ENCODE measurements at places on chromosomes 7 and 10. TPM values are rescaled to one million over a fixed set of nuclear protein-coding genes. Genes with fewer than 3 reads are reported as not detected.

Gene HOXA6
- not detected for total RNA-seq

Gene BAG3
- 65.1 TPM for total RNA-seq

Gene WAC
- total RNA-seq, result 177 TPM

Gene FAM180A
- not detected for total RNA-seq

Gene GPR15LG
- total RNA-seq, result not detected

- no peak for DNase-seq
- no peaks in the 10 kb centered on the region for H3K36me3 ChIP-seq
- no peaks in the 10 kb centered on the region for H3K4me1 ChIP-seq
- H3K27me3 ChIP-seq, result no peaks in the 10 kb centered on the region
- H3K27ac ChIP-seq, result no peak overlapping the region
Observed at GRCh38 chr7:124784879-124785818, 19.6 kb upstream of the GPR37 start.

GRCh38 chr7:82778021-82778420, 334.4 kb upstream of the CACNA2D1 start:
- no peaks in the 10 kb centered on the region for H3K36me3 ChIP-seq
- no peaks in the 10 kb centered on the region for H3K27me3 ChIP-seq
- no peak overlapping the region for H3K27ac ChIP-seq

DNA sequence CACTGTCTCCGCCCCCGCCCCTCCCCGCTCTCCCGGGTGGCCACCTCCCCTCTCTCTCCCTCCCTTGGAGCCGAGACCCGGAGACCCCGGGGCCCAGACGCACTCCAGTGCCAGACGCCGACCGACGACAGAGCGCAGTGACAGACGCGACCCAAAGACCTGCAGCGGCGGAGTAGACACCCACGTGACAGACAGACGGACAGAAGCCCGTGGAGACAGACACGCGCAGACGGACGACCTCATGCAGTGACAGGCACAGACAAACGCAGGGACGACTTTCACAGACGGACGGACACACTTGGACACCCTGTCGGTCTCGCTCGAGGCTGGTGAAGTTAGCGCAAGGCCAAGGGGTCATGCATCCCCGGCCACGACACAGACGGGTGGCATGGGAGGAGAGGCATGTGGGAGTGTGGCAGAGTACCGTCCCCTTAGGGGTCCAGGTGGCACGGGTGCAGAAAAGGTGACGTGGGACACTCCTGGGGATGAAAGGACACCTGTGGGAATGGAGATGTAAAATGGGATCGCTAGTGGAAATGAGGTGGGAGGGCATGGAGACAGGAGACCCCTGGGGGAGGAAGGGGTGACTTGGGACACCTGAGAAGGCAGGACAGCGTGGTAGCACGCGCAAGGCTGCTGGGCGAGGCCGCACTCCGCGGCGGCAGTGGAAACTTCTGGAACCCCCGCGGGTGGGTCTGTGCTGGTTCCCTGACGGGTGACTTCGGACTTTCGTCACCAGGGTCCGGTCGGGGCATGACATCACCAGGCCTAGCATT, 456 bp upstream of the ACHE start:
- peaks cover 27% of the 10 kb centered on the region for H3K4me1 ChIP-seq
- peaks cover 36% of the 10 kb centered on the region for H3K27me3 ChIP-seq
- no peak overlapping the region for H3K27ac ChIP-seq
- H3K4me3 ChIP-seq, result peak overlapping the region; percentile 34

- no peak overlapping the region for H3K27ac ChIP-seq
- no peak overlapping the region for H3K4me3 ChIP-seq
- no peaks in the 10 kb centered on the region for H3K27me3 ChIP-seq
- H3K4me1 ChIP-seq, result no peaks in the 10 kb centered on the region
- H3K36me3 ChIP-seq, result no peaks in the 10 kb centered on the region
- no peak for DNase-seq
Observed at GRCh38 chr10:57948796-57949195, 318.9 kb downstream of the IPMK start.

DNA sequence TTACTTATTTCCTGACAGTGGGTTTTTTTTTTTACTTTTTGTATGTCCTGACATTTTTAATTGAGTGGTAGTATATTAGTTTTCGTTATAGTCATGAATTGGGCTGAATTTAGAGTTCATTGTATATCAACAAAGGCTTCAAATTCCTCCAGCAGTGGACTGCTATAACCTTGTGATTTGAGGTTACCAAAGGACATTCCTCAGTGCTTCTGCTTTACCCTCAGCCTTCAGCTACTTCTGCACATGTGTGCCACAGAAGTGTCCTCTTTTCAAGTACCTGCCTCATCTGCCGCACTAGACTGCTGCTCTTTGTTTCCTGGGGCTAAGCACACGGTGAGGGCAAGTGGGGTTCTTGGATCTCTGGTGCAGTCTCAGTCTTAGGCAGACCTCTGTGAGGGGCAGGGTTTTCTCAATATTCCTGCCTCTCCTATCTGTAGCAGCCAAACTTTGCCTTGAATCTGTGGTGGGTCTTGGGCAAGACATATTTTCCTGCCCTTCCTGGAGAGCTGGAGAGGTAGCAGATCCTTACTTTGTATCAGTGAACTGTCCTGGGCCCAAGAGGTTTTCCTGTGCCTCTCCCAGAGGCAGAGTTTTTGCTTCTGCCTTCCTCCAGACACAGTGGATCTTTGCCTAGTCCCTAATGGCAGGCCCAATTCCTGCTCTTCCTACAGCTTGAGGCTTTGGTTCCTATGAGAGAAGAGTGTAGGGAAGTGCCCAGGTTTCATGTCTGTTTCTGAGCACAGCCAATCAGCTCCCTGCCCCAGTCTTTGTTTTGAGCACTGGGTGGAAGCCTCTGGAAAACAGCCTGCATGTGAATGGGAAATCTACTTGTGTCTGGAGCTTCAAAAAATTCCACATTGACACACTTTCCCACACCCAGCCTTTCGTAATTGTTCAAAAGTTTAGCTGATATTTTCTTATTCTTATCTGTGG, 39.0 kb upstream of the STRIP2 start:
- H3K27ac ChIP-seq, result no peak overlapping the region
- no peak overlapping the region for H3K4me3 ChIP-seq
- peaks cover 16% of the 10 kb centered on the region for H3K36me3 ChIP-seq
- H3K27me3 ChIP-seq, result no peaks in the 10 kb centered on the region
- DNase-seq, result no peak

DNA sequence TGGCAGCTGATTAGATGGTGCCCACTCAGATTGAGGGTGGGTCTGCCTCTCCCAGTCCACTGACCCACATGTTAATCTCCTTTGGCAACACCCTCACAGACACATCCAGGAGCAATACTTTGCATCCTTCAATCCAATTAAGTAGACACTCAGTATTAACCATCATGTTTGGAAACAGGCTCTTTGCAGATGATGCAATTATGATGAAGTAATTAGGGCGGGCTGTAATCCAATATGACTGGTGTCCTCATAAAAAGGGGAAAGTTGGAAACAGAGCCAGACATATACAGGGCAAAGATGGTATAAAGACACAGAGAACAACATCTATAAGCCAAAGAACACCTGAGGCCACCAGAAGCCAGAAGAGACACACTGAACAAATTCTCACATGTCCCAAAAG, 658.6 kb downstream of the CCSER2 start:
- H3K4me1 ChIP-seq, result no peaks in the 10 kb centered on the region
- no peak for DNase-seq
- no peaks in the 10 kb centered on the region for H3K27me3 ChIP-seq
- no peak overlapping the region for H3K27ac ChIP-seq
- no peak overlapping the region for H3K4me3 ChIP-seq

DNA sequence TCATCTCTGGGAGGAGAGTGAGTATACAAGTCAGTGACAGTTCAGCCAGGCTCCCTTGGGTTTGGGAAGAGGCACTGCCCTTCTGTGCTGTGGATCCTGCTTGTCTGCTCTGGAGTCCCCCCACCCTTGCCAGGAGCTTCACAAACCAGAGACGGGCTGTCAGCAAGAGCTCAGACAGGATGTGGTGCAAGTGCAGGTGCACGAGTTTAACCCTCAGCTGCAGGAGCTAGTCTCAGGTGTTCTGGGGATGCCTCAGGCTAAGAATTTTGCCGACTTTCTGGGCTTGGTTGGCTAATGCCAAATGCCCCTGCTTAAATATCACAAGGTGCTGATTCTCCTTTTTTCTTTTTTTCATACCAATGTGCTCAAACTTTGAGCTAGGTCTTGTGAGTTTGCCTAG, 22.3 kb downstream of the ZNF783 start:
- peak overlapping the region; percentile 65 for H3K4me3 ChIP-seq
- peak overlapping the region; percentile 21 for H3K27ac ChIP-seq
- H3K4me1 ChIP-seq, result peaks cover 47% of the 10 kb centered on the region
- H3K27me3 ChIP-seq, result no peaks in the 10 kb centered on the region
- H3K36me3 ChIP-seq, result peaks cover 17% of the 10 kb centered on the region
- peak; percentile 77 for DNase-seq

DNA sequence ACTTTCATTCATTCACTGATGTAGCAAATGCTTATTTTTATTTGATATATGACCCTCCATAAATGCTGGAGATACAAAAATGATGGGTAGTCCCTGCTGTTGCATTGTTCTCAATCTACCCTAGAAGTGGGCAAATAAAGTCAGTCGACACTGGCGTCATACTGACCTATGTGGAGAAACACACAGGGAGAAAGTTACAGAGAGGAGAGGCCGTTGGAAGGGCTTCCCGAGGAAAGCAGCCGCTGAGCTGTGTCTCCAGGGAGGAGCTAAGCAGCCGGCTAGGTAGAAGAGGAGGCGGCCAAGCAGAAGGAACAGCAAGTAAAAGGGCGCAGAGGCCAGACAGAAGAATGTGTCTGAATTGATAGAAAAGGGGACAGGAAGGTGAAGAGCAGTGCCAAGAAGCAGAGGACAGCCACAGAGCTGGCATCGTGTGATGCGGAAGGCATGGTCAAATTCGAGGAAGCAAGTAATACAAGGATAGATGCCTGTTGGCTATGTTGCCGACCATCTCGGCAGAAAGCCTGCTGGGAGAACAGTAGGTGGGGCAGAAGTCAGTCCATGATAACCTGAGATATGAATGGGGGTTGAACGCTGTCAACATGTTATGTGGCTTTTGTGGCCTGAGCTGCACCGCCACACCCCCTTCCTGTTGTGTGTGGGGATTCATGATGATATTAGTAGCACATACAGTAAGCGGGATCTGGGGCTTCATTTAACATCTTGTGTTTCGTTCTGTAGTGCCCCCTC, 25.9 kb downstream of the ST8SIA6 start:
- peak; percentile 52 for DNase-seq
- H3K4me1 ChIP-seq, result peaks cover 67% of the 10 kb centered on the region
- no peaks in the 10 kb centered on the region for H3K27me3 ChIP-seq
- H3K27ac ChIP-seq, result peak overlapping the region; percentile 63
- peak overlapping the region; percentile 46 for H3K4me3 ChIP-seq
- no peaks in the 10 kb centered on the region for H3K36me3 ChIP-seq

Measured in CD4-positive, alpha-beta T cell (primary cell).